Endothelial cell of umbilical vein (primary cell): ENCODE measurements at places on chromosomes 11 and 22.

GRCh38 chr22:29733362-29734201 is 13.8 kb downstream of the CABP7 start:
- DNase-seq = no peak

- DNase-seq = no peak
Measured at GRCh38 chr11:126833065-126833464, 167.5 kb downstream of the KIRREL3 start.

GRCh38 chr11:20909995-20910726 is 240.8 kb downstream of the NELL1 start:
- no peak for DNase-seq

DNA sequence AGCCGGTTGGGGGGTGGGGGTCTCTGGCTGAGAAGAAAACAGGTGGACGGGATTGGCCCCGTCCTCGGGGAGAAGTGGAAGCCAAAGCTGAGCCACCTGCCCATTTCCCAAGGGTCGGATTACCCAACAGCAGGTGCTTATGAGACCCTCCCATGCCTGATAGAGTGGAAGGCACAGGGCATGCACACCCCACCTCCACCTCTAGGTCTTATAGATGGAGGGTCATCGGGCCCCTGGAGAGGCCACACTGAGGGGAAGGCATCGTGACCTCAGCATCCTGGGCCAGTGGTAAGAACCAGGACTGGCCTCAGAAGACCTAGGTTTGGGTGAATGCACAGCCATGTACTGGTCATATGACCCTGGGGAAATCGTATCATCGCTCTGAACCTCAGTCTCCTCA is 85.9 kb downstream of the BUD13 start:
- no peak for DNase-seq

GRCh38 chr11:94132152-94132558 is 3.5 kb downstream of the PANX1 start:
- DNase-seq = peak; percentile 41

DNA sequence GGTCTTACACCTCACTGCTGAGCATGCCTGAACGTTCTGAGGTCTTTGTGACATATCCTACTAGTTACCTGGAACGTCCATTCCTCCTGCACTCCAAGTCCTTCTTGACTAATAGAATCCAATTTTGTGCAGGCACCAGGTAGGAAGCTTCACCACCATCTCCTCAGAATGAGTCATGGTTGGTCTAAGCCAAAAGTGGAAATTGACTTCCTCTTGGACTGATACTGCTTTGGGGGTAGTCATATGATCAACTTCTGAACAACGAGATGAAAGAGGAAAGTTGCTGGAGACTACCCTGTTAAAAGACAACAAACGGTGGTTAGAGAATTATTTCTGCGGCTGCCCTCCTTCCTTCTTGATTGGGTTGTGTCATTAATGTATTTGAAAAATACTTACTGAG is 374.2 kb upstream of the LARGE1 start:
- DNase-seq = no peak

- DNase-seq = no peak
Measured at GRCh38 chr22:46857885-46858143, 95.4 kb downstream of the TBC1D22A start.

GRCh38 chr22:25488244-25489020 is 76.0 kb upstream of the GRK3 start:
- peak; percentile 71 for DNase-seq

GRCh38 chr22:42910221-42910942 is 53.3 kb upstream of the ARFGAP3 start:
- no peak for DNase-seq

DNA sequence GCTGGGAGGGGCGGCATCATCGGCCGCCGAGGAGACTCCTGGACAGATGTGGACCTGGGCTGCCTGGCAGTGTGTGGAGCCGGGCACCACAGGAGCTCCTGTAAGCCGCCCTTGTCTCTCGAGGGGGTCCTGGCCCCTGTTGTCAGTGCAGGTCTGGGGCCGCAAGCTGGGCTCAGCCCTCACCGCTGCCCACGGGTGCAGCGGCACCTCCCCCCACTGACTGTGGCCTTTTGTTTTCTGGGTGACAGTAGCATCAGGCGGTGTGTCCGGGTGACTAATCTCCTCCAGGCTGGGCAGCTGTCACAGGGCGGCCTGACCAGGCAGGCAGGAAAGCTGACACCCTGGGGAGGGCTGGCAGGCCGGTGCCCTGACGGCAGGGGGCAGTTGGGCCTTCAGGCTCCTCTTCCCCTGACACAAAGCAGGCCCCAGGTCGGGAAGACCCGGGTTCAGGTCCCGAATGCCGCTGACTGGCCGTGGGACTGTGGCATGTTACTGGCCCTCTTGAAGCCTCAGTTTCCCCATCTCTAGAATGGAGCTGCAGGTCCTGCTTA is 16.3 kb downstream of the DGKZ start:
- DNase-seq = peak; percentile 55

DNA sequence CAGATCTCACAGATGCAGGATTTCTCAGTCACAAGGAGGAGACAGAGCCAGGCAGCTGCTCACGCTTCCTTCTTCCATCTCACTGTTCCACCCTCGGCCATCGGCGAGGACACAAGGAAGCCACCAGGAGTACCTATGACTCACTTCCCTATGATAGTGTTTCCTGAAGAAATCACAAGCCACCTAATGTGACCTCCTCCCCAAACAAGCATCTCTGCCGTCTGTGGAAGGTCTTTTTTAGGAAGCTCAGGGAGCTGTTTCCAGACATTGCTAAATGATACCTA is 672.7 kb downstream of the TBC1D22A start:
- no peak for DNase-seq

- no peak for DNase-seq
Measured at GRCh38 chr22:21991304-21991596, 8.7 kb upstream of the TOP3B start.

DNA sequence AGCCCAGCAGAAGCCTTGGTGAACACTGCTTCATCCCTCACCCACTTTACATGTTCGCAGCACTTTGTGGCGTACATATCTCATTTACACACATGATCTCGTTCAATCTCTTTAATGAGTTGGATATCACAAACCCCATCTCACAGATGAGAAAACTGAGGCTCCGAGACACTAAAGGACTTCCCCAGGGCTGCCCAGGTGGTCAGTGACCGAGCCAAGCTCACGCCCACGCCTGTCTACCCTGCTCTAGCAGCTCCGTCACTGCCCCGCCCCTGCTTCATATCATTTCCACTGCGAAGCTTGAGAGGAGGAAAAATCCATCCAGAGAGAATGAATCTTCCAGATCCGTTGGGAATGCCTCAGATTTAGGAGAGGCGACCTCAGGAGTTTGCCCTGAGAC is 11.8 kb upstream of the DSCAML1 start:
- DNase-seq = no peak

GRCh38 chr11:71214553-71215424 is 37.6 kb downstream of the SHANK2 start:
- no peak for DNase-seq
